ENCODE measurements at places on chromosomes 6 and 20.

DNA sequence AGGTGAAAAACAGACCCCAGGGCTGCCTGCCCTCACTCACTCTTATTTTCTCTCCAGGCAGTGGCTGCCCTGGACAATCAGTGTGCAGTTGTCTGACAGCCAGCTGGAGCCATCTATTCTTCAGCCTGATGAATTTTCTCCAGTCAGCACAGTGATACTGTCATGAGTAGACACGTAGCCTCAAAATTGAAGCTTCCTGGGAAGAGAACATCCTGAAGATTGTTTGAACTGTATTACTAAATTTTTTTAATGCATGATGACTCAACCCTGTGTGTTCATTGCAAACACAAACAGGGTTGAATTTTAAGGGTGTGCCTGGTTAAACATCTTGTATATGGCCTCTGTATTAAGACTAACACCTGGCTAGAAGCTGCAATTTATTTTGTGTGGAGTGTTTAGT lies 49.8 kb upstream of the STXBP5 start:
- DNase-seq: no peak

GRCh38 chr6:56002336-56002735 lies 126.9 kb upstream of the BMP5 start:
- DNase-seq: no peak

DNA sequence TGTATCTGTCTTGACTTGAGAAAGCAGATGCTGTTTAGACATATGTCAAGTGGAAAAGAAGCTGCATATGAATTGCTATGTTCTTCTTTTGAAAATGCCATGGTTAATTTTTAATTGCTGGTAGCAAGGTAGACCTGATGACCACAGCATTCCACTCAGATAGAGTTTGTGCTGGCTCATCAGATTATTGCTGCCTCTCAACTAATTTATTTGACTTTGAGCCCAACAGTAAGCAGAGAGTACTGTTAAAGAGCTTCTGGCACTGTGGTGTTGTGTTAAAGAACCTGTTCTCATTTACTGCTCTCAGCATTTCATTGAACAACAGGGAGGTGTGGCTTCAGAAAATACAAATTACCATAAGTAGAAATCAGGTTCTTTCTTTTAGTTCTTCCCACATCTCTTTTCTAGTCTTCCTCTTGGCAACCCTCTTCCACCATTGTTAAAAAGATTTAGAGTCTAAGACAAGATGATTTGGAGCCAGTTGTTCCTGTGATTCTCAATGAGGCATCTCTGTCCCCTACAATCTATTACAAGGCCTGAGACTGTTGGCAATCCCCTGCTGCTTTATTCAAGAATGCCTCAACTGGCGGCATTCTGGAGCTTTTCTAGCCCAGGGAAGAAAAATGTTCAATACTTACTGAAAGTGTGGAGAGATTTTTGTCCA lies 967.6 kb upstream of the GJE1 start:
- DNase-seq: no peak

GRCh38 chr20:3248993-3249347 lies 10.0 kb upstream of the SLC4A11 start:
- DNase-seq: no peak

DNA sequence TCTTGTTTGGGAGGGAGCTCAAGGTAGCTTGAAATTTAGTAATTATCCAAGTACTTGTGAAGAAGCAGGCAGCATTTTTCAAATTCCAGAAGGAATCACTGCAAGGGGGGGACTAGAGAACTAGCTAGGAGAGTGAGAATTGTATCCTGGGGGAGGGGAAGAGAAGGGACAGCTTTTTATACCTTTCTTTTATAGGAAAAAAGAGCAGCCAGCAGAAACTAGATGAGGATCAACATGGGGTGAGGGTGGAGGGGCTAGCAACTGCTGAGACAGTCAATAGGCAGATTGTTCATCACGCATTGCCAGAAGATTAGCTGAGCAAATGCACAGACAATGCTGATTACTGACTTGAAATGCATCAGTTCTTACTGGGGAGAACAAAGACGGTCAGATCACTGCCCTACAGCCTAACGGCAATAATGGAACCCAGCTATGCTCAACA lies 514.3 kb upstream of the CITED2 start:
- no peak for DNase-seq

DNA sequence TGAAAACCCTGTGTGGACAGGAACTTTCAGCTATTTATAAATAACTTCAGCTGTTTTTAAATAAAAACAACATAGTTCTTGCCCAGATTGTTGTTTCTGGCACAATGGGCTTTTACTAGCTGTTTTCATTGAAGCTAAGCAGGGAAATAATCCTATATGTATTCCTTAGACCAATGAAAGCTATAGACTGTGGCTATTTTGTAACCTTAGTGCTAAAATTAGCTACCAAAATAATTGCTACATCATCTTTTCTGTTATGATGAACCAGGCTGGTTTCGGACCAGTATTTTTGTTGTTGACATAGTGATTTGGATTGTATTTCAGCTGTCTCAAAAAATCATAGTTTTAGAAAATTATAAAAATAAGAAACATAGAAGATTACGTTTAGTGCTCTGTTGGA lies 13.7 kb downstream of the PHF3 start:
- no peak for DNase-seq

DNA sequence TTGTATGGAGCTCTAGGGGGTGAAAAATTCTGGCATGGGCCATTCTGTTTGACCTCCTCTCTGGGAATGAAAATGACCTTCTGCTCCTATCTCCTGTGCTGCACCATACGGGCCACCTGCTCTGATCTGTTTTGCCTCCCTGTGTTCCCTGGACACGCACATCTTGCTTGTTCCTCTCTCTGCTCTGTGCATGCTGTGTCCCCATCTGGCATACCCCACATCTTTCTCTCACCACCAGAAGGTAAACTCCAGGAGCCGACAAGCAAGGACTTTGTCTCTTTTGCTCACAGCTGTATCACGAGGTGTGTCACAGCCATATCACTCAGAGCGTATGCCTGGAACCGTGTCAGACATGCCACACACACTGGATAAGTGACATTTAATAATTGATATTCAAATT lies 208.4 kb upstream of the DTNBP1 start:
- no peak for DNase-seq

DNA sequence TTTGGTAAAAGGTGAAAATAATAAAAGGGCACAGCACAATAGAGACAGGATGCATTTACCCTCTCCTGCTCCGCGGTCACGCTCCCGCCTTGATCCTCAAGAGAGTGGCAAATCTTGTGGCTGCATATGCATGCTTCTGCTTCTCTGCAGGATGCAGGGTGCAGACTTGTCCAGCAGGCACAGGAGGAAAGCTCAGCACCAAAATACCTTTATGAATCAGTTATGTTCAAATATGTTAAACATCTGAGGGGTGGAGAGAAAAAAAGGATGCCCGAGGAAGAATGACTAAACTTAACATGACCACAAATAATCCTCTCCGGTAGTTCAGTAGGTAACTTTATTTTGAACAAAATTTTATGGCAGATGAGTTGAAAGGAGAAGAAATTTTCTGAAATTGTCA lies 366.1 kb upstream of the SOX4 start:
- DNase-seq: no peak

- no peak for DNase-seq
Observed at GRCh38 chr20:47139934-47140535, 216.5 kb downstream of the ZMYND8 start.

DNA sequence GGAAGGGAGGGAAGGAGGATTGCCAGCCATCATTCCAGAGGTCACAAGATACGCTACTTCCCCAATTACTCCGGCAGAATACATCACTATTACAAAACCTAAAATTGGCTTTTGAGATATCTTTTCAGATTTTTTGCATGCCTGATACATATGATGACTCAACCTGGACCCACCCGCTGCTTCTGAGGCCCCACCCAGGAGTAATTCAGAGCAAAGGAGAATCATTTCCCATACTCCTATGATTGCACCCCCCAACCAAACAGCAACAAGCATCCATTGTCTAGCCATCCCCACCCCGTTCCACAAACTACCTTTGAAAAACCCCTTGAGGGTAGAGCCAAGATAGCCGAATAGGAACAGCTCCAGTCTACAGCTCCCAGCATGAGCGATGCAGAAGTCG lies 163.5 kb upstream of the GJE1 start:
- no peak for DNase-seq

- DNase-seq: no peak
Observed at GRCh38 chr6:152428126-152428525, 209.0 kb downstream of the SYNE1 start.

DNA sequence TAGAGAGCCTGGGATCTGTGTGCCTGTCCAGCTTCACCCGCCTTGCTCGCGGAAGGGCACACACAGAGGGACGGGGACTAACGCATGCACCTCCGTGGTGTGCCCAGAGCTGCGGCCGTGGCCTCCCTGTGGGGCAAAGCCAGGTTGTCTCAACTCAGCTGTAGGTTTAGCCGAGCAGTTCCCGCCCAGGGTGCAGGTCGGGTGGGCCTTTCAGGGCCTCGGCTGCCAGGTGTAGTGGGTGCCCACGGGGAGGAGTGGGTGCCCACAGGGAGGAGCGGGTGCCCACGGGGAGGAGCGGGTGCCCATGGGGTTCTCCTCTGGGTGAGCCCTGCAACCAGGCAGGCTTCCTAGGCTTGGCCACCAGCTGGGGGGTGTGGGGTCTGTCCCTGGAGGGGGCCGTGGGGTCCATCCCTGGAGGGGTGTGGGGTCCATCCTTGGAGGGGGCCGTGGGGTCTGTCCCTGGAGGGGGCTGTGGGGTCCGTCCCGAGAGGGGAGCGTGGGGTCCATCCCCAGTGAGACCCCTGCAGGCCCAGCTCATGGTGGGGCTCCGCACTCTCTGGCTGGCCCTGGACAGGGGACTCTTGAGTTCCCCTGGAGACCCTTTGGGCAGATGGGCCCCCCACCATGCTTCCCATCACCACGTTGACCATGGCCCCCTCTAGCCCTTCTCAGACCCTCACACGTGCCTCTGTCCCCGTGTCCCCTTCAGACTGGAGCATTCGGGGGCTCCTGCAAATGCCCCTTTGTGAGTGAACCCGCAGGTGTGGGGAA lies 37.8 kb upstream of the CHRNA4 start:
- no peak for DNase-seq

GRCh38 chr6:130116273-130116672 lies 97.9 kb downstream of the L3MBTL3 start:
- DNase-seq: no peak

DNA sequence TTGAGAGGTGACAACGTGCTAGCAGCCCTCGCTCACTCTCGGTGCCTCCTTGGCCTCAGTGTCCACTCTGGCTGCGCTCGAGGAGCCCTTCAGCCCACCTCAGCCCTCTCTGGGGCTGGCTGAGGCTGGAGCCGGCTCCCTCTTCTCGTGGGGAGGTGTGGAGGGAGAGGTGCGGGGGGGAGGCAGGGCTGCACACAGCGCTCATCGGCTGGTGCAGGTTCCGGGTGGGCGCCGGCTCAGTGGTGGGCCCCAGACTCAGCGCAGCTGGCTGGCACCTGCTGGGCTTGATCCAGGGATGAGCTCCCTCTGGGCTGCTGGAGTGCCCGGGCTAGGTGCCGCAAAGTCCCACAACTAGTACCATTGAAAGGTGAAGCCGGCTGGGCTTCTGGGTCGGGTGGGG lies 957.8 kb upstream of the GJE1 start:
- DNase-seq: no peak

DNA sequence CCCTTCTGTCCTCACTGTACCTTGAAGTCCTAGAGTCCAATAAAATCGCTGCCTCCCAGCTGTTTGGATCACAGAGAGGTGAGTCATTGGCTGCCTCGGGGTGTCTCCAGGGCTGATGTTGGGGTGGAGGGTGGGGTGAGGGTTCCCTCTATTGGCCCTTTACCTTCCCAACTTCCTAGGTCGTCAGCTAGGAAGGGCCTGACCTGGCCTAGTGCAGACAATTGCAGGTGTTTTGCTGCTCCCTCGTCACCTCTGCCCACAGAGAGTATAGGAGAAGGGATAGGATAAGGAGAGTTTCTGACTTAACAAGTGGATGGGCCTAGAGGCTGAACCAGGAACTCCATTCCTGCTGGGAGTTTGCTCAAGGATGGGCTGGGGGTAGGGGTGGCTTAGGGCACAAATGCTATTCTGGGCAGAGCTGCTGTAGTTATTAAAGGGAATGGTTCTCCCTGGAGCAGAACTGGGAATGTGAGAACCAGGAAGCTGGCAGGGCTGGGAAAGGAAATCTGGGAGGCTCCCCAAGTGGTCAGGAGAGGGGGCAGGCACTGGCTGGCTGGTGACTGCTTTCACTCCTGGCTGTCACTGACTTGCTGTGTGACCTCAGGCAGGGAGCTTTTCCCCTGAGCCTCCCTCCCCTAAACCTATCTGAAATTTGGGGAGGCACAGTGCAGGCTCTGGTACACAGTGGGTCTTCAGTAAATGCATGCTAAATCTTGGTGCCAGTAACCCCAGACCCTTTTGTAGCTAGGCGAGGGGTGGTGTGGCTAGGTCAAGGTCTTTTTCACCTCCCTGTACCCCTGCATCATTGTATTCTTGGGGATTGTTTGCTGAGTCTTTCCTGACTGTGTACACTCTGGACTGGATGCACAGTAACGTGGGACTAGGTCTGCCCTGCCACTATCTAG lies 1.5 kb downstream of the TP53INP2 start:
- no peak for DNase-seq

- no peak for DNase-seq
Observed at GRCh38 chr20:63003546-63003945, 3.2 kb downstream of the BHLHE23 start.

DNA sequence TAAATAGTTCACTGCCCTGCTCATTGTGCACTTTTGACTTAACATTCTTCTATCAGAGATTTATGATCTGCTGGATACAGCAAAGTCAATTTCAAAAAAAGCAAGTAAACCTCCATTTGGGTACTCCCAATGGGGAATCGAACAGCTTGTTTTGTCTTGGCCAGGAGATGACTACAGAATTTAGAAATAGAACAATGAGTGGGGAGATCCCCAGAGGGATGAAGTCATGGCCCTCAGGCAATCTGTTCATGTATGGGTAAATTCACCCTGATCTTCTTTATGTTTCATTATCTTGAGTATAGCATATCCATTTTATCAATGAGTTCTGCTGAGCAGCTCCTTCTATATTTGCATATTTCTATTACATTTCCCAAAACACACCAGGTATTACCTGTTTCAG lies 1681.9 kb downstream of the HACE1 start:
- DNase-seq: no peak

GRCh38 chr6:18323935-18324705 lies 59.8 kb upstream of the DEK start:
- no peak for DNase-seq

DNA sequence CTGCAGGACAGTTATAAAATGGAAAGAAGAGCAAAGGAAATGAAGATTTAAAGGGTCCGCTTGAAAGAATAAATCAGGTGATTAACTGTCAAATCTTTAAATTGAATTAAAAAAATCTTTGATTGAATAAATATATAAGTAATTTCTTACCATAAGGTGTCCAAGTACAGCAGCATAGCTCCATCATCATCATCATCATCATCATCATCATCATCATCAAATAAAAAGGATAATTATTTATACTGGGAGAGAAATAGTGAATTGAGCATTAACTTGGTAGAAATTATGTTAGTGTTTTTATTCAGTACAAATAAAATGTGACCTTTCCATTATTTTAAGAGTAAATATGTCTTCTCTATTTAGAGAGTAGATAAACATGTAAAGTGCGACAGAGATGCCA lies 745.6 kb upstream of the MARCKS start:
- DNase-seq: no peak

GRCh38 chr6:45075246-45075645 lies 252.9 kb upstream of the RUNX2 start:
- no peak for DNase-seq

GRCh38 chr6:156402227-156402626 lies 375.0 kb upstream of the ARID1B start:
- DNase-seq: no peak
